ENCODE measurements at places on chromosomes 12 and 14. TPM values are rescaled to one million over a fixed set of nuclear protein-coding genes. Genes with fewer than 3 reads are reported as not detected.

Gene LRIG3
- 25.5 TPM for total RNA-seq

Gene FOXA1
- 8.2 TPM for total RNA-seq

Gene MMP19
- 1.2 TPM for total RNA-seq

Gene PDE3A
- total RNA-seq: 1.6 TPM

Gene KCNA1
- not detected for total RNA-seq

Gene CISTR
- not detected for total RNA-seq

Gene TAS2R8
- not detected for total RNA-seq

Gene EPYC
- total RNA-seq: not detected

Gene SLC6A12
- not detected for total RNA-seq

Gene FGF23
- not detected for total RNA-seq

Gene RASAL1
- total RNA-seq: 2.0 TPM

Gene FBLN5
- total RNA-seq: 2.2 TPM

Gene RTL1
- total RNA-seq: not detected

Gene RPAP3
- total RNA-seq: 19.2 TPM

Gene FIGNL2
- 3.7 TPM for total RNA-seq

Gene ZNF140
- 9.5 TPM for total RNA-seq
